ENCODE measurements at places on chromosomes 6 and 20.

DNA sequence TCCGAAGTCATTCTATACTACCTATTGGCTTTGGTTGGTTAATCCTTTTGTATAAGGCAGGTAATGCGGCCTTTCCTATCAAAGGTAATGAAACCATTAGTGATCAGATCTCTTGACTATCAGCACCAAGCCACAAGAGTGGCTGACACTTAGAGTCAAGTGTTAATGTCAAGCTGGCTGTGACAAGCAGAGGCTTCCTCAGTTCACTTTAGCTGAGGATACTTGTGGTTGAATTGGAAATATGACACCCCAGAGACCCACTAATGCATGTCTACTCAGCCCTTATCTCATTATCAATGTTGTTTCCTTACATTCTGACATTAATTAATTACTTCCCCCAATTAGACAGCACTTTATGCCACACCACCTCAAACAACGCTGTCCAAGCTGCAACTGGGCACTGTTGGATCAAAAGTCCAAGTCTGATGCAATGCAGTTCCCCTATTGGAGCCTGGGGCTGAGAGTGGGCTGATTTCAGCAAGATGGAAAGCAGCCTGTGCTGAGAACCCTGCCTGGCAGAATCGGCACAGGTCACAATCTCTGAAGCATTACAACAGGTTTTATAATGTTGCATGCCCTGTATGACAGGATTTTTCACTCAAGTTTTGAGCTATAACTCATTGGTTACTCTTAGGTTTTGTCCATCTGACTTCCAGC is 273.5 kb downstream of the COL12A1 start:
- no peak for DNase-seq

DNA sequence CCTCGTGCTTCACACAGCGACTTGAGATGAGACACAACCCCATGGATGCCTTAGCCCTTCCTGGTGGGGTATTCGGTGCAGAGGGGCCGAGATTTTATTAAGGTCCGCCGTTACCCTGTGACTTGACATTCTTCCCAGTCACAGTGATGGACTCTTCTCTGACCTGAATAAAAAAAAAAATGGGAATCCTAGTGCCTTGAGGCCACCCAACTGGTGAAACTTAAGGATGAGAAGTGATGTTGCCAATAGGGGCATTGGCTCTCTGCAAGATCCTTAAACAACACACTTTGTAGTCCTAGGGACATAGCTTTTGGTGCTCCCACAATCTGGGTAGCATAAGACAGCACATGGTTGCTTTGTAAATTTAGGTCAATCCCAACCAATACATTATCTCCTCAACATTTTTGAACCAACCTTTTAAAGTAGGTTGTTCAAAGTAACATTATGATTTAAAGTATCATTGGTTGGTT is 814 bp upstream of the ADNP start:
- DNase-seq = no peak

GRCh38 chr6:13836170-13836569 is 21.8 kb upstream of the MCUR1 start:
- no peak for DNase-seq

- DNase-seq = no peak
Observed at GRCh38 chr20:38131588-38132121, 33.4 kb downstream of the TGM2 start.

DNA sequence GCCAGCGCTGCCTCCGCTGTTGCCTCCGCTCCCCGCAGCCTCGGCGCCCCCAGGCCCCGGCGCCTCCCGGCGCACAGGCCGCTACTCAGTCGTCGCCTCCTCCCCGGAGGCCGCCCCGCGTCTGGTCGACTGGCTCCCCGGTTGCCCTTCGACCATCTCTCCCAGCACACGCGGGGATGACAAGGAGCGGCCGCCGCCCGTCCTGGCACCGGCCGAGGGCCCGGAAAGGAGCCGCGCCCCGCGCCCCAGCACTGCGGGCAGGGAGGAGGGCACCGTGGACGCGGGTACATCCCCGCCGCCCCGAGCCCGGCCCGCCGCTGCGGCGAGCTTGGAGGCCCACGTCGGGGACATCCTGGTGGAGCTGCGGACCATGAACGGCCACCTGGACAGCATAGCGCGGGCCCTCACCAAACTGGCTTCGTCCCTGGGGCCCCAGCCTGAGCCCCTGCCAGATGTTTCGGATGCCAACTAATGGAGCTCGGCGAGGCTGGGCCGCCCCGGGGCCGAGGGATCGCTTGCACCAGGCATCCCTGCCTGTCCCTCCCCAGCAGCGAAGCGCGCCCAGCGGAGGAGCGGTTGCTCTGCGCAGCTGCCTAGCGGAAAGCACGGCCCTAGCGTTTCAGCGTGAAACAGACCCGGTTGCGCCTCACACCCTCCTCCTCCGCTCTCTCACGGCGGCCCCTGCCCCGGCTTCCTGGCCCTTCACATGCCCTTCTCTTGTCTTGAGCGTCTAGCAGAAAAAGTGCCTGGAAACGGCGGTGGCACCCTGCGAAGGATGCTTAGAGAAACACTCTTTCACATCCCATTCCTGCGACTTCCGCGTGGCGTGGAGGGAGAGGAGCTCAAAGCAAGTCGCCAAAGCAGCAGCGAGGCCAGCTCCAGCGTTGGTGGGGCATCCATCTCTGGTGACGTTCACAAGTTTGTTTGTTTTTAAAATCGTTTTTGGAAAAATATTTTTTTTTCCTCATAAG is 285.8 kb upstream of the SUPT3H start:
- DNase-seq = peak; percentile 27

DNA sequence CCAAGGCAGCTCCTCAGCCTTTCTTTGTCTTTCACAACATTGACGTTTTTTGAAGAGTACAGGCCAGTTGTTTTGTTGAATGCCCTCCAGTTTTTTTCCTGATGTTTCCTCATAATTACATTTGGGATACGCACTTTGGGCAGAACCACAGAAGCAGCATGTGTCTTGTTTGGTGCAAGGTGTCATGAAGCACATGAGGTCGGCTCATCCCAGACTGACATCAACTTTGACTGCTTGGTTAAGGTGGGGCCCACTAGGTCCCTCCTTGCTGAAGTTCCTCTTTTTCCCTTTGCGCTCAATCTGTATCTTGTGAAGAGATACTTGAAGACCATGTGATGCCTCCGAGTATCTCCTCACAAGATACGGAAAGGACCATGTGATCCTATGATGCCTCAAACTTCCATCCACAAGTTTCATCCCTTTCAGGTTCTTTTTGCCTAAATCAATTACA is 10.5 kb downstream of the SNAI1 start:
- DNase-seq = no peak

- DNase-seq = no peak
Observed at GRCh38 chr20:17169585-17170136, 57.2 kb upstream of the PCSK2 start.

DNA sequence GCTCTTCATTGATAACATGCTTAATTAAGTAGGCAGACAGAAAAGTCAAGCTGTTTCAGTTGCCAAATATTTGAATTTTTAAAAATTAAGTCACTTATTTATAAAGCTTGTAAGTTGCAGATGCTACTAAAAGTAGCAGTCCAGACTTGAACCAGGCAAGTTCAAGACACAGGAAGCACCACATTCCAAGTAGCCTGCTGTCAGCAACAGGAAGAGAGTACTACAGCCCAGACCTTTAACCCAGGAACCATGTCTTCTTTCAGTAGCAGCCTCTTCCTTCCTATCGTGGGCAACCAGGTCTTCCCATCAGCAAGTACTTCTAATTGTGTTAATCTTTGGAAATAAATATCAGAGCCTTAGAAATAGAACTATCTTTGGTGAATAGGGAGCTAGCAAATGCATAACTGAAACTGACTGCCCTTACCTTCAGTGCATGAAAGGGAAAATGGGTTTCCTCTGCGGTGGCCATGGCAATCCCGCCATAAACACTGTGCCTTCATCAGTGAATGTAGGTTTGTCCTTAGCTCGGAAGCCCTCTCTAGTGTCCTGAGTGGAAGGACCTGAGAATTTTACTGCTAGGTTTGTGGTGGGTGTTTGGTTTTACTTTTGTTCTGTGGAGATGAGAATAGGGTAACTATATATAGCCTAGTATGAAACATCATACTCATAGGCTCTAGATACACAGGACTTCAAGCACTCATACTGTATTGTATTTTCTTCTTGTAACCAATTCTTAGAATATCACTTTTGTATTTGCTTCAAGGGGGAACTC is 95.6 kb downstream of the SYCP2 start:
- DNase-seq = no peak

DNA sequence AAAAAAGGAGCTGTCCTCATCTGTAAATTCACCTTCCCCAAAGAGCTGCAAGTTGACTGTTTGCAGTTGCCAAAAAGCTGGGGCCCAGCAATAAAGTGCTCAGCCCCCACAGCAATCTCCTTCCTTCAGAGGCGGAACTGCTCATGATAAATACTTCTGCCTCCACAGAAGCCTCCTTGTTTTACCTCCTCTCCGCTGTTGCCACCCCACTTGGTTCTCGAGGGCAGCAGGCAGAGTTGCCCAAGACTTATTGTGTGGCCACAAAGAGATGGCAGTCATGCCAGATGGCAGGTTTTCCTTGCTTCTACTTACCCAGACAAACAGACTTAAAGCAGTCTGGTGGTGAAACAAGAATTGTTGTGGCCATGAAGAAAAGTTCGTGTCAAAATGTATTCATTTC is 66.3 kb downstream of the SLX4IP start:
- no peak for DNase-seq

- no peak for DNase-seq
Observed at GRCh38 chr6:129243377-129243776, 360.4 kb downstream of the LAMA2 start.

DNA sequence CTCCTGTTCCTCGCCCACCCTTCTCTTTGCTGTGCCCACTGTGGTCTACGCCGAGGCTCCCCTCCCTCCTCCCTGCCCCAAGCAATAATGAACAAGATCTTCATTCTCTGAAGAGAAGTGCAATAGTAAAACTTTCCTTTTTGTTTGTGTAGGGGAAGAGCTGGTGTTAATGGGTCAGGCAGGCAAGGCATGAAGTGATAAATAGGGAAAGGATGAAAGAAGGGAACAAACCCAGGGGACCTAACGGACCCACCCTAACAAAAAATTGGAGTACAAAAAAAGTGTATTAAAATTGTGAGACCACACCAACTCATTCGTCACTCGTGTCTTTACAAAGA is 66.9 kb downstream of the ZBTB2 start:
- DNase-seq = no peak

GRCh38 chr6:27174958-27175357 is 72.5 kb upstream of the PRSS16 start:
- DNase-seq = no peak

- DNase-seq = no peak
Observed at GRCh38 chr20:467755-468154, 5.4 kb upstream of the TBC1D20 start.

DNA sequence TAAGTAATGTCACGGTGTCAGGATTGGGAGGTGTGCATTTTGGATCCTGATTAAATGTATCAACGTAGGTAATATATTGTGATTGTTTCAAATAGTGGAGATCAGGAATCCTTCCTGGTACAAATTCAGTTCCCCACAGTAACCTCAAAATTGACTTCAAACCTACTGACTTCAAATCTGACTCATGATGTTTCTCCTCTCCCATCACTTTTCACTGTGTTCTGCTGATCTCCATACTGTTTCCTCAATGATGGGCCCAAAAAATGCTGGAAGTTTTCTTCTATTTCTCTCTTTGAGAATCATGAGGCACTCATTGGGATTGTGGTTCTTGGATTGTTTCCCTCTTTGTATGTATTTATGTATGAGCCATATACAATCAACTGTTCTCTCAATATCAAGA is 35.9 kb downstream of the LAMA2 start:
- DNase-seq = no peak

GRCh38 chr20:35087791-35088190 is 4.8 kb downstream of the TRPC4AP start:
- DNase-seq = no peak

- DNase-seq = peak; percentile 19
Observed at GRCh38 chr6:31270788-31271640, 878 bp downstream of the HLA-C start.

- peak; percentile 19 for DNase-seq
Observed at GRCh38 chr6:42279966-42280629, 62.4 kb upstream of the MRPS10 start.

DNA sequence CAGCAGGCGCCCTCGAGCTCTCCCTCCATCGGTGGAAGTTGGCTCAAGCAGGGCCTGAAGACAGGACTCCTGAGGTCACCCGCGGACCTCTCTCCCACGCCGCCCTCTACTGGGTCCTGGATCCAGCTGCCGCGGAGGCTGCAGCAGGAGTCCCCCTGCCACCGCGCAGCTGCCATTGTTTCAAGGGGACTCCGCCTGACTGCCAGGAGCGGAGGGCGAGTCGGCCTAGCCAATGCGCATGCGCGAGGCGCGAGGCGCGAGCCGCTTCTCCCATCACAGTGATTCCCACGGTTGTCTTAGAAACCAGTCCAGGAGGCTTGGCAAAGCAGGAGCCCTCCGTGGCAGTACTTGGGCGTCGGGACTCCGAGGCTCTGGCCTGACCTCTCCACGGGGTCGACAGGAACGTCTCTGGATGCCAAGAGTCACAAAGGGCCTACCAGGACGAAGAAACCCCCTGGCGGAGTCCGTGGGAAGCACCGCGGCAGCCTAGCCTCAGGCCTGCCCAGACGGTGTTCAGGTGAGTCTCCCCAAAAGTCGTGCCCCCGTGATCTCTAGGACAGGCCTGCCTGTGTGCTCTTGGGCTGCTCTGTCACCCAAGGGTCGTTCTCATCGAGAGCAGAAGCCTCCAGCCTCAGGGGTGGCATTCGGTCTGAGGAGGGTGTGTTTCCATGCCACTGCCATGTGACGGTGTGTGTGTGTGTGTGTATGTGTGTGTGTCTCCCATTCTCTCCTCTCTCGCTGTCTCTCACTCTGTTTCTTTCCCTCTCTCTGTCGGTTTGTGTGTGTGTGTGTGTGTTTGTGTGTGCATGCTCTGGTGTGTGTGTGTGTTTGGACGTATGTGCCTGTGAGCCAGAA is 290.6 kb upstream of the ZNF337 start:
- peak; percentile 22 for DNase-seq

DNA sequence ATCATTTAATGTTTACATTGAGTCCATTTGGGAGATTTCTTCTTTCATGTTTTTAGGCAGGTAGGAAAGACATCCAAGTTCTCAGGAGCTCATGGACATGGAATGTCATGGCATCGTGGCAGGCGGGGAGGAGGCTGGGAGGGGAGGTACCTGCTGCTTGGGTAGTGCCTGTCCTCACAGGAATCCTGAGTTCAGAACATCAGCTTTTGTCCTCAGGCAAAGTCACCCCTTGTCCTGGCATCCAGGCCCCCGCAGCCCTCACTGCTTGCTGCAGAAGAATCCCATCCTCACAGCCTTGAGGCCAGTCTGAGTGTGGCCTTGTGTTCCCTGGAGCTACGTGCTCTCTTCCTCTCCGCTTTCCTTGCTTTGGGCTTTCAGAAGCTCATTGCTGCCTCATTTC is 157.4 kb downstream of the CFAP61 start:
- no peak for DNase-seq

DNA sequence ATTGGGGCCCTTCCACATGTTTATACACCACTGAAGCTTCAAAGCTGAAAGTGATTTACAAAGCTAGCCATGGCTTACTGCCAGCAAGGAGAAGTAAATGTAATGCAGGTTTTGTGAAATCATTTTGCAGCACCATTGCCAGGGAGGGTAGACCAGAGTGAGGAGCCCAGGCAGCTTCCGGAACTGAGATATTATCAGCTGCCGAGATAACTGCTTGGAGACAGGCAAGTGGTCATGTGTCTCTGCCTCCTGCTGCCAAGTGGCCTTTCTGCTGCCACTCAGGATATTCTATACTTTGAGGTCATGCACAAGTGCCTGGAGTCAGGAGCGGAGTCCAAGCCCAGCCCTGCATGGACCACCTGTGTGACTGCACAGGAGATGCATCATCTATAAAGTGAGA is 160.2 kb downstream of the SYNDIG1 start:
- no peak for DNase-seq

Data from astrocyte of the spinal cord (primary cell).